ENCODE measurements at places on chromosomes 16 and 17. TPM values are rescaled to one million over a fixed set of nuclear protein-coding genes. Genes with fewer than 3 reads are reported as not detected.

DNA sequence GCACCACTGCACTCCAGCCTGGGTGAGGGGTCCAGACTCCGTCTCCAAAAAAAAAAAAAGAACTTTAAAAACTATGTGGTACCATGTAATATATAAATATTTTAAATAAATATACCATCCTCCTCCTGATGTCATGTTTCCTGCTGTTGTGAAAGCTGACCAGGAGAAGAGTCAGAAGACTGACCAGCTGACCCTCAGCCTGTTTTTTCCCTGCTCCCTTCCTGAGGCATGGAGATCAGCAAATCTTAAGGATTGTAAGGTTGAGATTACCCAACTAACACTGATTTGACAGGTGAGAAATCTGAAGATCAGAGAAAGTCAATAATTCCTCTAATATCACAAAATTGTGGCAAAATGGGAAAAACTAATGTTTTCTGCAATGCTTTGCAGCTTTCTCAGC, 18.1 kb downstream of the NCOR1 start:
- DNase-seq, result no peak

- DNase-seq, result no peak
Observed at GRCh38 chr16:84722068-84722467, 22.3 kb downstream of the USP10 start.

DNA sequence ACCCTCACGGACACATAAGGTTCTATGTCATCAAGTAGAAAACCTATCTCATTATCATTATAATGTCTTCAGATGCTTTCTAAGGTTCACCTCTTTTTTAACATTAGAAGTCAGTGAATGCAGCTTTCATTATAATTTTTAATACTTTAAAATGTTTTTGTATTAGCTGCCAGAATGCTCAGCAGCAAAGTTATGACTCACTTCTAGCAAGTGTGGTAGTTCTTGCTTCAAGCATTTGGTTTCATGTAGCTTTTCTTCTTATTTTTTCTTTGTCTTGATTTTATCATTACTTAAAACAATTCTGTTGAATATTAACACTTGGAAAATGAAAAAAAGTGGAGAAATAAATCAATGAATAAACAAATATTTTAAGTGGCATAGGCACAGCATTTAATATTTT, 23.4 kb downstream of the LPCAT2 start:
- no peak for DNase-seq

- DNase-seq, result no peak
Observed at GRCh38 chr17:46121165-46121764, 72.0 kb downstream of the KANSL1 start.

RAB40C gene
- total RNA-seq, result 16.8 TPM

PLLP gene
- total RNA-seq, result 3.3 TPM

Measured in bronchial epithelial cell (primary cell).